Body of pancreas (tissue), 4 donors: ENCODE measurements at places on chromosomes 6 and 20. TPM values are rescaled to one million over a fixed set of nuclear protein-coding genes. Genes with fewer than 3 reads are reported as not detected.
A peak's percentile ranks its signal among the peaks of the same experiment; 100 is the strongest.

GRCh38 chr6:41053041-41053440, at the start of gene APOBEC2:
Gene APOBEC2, plus strand, starts transcription at chr6:41053202. Its CDS starts 146 bp downstream, at chr6:41053348.
- peak; percentile 84 for DNase-seq

DNA sequence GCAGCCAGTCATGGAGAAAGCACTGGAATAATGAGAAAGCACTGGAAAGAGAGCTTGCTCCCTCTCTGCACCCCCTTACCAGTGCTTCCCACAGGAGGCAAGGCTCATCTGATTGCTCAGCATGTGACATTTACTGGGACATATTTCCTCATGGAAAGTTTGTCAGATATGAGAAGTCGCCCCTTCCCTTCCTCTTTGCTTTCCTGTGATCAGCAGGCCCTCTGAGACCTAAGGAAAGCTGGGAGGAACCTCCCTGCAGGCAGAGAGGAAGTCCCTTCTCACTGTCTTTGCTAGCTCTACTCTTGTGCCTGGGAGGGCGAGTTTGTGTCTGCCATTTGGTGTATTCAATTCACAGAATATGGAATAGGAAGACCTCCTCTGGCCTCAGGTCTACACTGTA, 283.8 kb downstream of the ALDH8A1 start:
- DNase-seq, result no peak

The SLC22A16 gene
- total RNA-seq, result not detected

The PSORS1C2 gene
- total RNA-seq, result not detected

DNA sequence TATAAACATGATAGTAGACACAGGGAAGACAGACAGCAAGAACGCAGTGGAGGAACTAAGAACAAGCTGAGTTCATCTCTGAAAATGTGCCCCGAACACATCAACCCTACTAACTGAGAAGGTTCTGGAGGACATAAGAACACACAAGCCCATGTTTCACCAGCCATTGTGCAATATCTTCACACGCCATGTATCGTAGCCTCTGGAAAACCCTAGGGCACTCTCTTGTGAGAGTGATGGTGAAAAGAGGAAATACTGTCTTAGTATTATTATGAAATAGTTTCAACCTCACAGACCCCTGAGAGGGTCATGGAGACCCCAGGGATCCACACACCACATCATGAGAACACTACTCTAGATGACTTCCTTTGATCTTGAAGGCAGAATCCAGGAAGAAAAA, 26.1 kb upstream of the FOXF2 start:
- no peak for DNase-seq

DNA sequence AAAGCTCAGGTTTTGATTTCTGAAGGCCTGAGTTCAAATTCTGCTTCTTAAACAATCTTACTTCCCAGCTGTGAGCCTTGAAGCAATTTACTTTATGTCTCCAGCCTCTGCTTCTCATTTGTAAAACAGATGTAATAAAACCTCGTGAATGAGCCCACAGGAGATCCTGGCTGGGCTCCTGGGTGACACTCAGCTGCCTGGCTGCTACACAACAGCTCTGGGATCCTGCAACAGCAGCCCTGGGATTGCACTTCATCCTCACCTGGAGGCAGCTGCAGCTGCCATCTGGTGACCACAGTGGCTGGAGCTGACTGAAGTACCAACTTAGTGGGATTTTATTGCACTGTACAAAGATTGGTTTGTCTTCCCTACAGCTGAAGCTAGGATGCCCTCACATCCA, 98.6 kb downstream of the NDUFAF5 start:
- DNase-seq, result no peak

The IBTK gene
- total RNA-seq, result 18.8 TPM

The MYL9 gene
- total RNA-seq, result 16.9 TPM

- DNase-seq, result no peak
Measured at GRCh38 chr20:62068997-62069396, 3.3 kb upstream of the TAF4 start.

DNA sequence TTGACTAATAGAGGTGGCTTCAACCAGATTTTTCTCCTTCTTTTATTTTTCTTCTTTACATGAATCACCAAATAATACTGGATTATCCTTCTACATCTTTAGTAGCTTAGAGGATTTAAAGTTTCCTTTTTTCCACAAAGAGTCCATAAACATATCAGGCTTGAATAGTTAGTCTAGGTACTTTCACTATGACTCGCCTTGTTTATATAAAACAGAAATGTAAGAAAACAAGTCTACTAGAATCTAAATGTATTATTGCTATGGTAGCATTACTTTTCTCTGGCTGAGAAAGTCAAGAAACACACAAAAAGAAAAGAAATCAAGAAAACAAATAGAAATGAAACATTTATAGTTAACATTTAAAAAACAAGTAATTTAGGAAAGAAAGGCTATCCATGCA, 215.2 kb downstream of the PTPRK start:
- DNase-seq, result no peak

- no peak for DNase-seq
Measured at GRCh38 chr6:121630716-121631115, 195.3 kb downstream of the GJA1 start.

DNA sequence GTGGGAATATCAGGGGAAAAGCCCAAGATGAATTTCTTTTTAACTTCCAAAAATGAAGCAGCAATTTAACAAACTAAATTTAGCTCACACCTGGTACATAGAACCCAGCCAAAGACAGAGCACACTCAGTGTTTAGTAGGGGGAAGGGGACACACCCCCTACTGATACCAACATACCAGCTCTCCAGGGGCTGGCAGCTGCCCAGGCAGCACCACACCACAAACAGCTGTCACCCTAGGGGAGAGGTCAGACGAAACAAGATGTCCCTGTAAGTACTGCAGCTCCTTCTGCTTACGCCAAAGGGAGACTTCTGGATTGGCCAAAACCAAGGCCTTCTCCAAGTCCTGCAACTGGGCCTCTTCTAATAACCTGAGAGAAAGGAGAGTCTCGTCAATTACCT, 26.0 kb downstream of the MDN1 start:
- no peak for DNase-seq

DNA sequence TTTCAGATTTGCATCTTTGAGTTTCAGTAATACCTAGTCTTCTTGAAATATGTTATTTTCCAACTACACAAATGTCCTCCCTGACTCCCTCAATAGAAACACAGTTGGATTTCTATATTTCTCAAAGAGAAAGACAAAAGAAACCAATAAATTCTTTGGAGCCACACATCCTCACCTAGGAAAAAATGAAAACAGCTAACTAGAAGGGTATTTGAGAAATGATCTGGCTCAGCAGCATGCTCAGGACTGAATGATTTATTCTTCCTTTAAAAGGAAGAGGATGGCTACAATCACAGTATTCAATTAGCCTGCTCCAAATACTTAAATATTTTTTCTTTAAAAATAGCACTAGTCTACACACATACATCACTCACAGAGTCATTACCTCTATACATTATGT, 196.4 kb upstream of the TENT5A start:
- no peak for DNase-seq

DNA sequence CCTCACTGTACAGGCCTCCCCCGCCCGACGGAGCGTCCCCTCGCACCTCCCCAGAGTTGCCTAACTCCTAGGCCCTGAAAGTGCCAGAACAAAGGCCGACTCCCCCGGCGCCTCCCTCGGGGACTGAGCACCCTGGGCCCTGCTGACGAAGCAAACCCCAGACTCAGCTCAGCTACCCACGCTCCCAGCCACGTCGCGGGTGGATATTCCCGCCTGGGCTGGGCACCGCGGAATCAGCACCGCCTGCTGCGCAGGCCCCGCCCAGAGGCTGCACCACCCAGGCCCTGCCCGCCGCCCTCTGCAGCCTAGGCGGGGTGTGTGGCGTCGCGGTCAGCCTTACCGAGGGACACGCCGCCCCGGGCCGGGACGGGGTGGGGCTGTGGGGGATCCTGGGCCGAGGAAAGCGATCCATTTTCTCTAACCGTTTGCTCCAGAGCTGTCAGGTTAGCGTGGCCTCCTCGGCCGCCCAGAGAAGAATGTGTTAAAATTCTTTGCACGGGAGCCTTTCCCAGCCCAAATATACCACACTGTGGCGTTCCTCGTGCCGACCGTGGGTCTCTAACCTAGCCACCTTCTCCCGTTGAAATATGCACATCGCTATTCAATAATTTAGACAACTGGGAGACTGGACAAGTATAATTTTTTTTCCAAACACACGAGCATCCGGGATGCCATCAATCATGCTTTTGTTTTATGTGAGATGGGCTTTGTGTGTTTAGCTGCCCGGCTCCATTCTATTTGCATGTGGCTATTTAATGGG, 31.4 kb downstream of the TFAP2A start:
- no peak for DNase-seq

DNA sequence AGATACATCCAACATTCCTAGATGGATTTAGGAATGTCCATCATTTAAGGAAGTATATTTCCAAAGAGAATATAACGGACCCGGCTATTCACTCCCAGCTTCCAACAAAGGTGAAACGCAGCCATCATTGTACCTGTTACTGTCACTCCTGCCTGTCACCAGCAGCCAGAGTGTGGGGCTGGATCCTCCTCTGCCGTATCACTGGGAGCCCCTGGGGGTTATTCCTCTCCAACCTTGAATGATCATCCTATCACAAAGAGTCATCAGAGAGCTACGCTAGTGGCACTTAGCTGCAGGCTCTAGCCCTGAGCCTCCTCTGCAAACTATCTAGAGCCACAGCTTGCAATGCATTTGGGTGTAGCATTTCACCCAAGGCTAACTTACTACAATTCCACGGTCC, 73.6 kb upstream of the NHSL1 start:
- DNase-seq, result no peak

GRCh38 chr6:152723398-152723797, 25.7 kb downstream of the MYCT1 start:
- no peak for DNase-seq

GRCh38 chr6:11432091-11432490, 105.5 kb upstream of the TMEM170B start:
- no peak for DNase-seq

DNA sequence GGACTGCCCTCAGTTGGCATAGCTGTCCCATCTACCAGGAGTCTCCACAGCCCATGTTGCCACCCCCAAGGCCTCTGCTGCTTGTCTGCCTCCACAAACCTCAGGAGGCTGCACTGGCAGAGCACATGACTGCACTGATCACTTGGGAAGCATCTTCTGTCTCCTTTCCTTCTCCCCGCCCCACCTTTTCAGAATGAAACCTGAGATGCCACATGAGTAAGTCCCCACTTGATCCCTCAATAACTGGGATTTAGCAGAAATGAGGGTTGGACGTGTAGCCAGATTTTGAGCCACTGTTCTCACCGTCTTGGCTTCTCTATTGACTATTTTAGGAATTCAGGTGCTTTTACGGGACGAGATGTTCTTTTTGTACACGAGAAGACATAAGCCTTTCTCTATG, 328.4 kb downstream of the CDC5L start:
- DNase-seq, result no peak

DNA sequence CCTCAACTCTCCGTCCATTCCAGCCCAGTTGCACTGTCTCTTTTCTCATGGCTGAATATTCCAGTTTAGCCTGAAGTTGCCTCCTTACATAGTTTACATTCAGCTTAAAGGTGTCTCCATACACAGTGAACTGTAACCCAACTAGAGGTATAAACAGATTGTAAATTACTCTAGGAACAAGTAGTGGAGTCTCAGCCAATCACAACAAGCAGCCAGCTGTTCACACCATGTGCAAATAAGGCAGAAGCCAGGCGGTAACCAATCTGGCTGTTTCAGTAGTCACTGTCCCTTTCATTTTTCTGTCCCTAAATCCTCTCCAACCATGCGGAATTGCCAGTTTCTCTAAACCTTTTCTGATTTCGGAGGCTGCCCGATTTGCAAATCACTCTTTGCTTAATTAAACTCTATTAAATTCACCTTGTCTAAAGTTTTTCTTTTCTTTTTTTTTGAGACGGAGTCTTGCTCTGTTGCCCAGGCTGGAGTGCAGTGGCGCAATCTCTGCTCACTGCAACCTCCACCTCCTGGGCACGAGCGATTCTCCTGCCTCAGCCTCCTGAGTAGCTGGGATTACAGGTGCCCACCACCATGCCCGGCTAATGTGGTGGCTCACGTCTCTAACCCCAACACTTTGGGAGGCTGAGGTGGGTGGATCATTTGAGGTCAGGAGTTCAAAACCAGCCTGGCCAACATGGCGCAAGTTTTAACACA, 37.6 kb upstream of the GFOD1 start:
- no peak for DNase-seq

GRCh38 chr6:120211955-120212792, 862.6 kb upstream of the MAN1A1 start:
- no peak for DNase-seq

GRCh38 chr20:34710861-34711574, 6.9 kb downstream of the TP53INP2 start:
- DNase-seq, result no peak

- DNase-seq, result no peak
Measured at GRCh38 chr20:41047975-41048305, 19.3 kb downstream of the TOP1 start.

The EFCAB8 gene
- total RNA-seq, result not detected

DNA sequence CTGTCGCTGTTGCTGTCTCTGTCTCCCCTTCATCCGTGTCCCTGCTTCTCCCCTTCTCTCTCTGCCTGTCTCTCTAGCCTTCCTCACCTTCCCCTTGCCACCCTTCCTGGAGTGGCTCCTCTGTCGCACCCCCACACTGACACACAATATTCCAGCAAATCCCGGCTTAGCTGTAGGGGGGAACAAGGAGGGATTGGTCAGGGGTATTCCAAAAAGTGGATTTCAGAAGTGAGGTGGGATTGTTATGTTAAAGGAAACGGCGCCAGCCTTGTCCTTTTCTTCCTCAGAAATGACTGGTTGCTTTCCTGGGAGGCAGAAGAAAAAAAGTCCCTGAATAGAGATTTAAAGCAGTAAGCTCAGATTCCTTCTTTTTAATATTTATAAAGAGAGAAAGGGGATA, 76.3 kb upstream of the SIRPA start:
- DNase-seq, result no peak

- DNase-seq, result no peak
Measured at GRCh38 chr20:34532756-34533155, 16.5 kb downstream of the DYNLRB1 start.

GRCh38 chr20:60035486-60035885, 77.3 kb downstream of the CDH26 start:
- no peak for DNase-seq

DNA sequence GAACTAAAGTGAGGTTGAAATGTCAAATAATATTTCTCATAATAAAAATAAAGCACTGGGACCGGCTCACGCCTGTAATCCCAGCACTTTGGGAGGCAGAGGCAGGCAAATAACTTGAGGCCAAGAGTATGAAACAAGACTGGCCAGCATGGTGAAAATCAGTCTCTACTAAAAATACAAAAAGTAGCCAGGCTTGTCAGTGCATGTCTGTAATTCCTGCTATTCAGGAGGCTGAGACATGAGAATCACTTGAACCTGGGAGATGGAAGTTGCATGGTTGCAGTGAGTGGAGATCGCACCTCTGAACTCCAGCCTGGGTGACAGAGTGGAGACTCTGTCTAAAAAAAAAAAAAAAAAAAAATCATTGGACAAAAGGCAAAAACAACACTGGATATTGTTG, 38.4 kb upstream of the RSPO3 start:
- no peak for DNase-seq

DNA sequence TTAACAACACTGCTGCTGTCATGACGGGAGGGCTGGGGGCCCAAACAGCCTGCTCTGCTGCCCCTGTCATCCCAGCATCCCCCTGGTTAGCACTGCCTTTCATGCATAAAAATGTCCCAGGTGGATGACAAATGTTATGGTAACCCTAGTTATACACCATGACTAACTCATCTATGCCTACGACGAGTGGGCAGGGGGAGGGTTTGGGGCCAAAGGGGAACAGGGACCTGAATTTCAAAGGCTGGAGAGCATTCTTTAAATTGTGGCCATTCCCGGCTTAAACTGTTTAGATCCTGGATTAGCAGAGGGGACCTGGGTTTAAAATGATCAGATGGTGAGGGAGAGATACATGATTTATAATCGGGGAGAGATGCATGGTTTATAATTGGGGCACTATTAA, 24.4 kb downstream of the GNAS-AS1 start:
- DNase-seq, result no peak

GRCh38 chr6:166619912-166620311, 7.1 kb downstream of the RPS6KA2 start:
- DNase-seq, result peak; percentile 60
